ENCODE measurements at places on chromosomes 7 and 10.
A peak's percentile ranks its signal among the peaks of the same experiment; 100 is the strongest.

DNA sequence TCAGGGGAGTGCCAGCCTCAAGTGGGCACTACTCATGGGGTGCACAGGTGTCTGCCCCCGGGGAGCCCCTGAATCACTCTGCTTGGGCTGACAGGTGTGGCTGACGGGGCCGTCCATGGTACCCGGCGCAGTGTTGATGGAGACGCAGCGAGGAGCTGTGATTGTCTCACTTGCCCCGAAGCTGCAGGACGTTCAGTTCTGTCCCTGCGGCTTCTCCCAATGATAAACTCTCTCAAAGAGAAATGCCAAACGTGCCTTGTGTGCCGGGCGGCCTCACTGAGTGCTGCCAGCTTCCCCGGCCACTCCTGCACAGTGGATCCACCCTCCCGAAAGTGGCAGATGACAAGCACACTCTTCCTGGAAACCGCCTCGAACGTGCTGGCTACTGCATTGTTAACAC, 203.2 kb downstream of the DNAJB6 start:
- DNase-seq: no peak

DNA sequence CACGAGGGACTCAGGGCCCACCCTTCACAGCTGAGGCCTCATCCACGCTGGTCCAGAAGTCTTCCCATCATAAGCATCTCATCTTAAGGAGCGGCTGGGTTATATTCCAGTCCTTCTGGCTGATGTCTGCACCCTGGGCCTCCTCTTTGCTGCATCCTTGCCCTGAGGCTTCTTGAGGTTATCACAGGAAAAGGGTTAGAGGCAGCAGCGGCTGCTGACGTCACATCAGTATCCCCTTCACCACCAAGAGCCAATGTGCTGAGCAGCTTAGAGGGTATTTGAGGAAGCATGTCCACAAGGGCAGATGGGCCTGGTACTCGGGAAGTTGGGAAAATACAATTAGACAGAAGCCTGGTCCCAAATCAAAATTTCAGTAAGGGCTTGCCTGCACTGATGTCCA, 125.1 kb downstream of the PLXNA4 start:
- DNase-seq: peak; percentile 60

DNA sequence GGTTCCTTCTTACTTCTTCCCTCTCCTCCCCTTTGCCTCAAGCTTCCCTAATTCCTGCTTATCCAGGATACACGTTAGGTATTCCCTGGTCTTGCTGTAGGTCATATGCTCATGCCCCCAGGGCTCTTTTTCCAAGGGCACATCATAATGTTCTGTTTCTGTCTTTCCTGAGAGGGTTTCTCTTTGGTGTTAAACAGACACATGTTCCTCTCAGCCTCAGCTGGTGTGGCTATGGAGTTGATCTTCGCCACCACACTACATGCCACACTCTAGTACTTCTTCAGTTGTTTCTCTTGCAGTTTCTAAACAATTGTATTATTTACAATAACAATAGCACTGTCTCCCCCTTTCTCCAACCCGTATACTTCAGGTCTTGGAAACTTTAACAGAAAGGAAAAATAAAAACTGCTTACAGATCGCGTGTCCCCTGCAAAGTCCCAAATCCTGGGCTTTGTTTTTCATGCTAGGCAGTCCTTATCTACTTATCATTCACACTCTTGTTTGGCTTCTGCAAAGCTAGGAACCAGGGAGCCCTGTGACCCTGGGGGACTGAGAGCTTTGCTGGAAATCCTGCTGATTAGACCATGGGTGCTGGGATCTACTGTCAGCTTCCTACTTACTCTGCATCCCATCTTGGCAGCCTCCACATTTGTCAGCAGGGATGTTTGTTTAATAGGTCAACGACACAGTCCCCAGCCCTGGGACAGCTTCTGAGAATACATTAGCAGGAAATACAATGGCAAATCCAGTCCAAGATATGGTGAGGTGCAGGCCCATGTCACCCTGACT, 193.9 kb upstream of the BMPER start:
- DNase-seq: no peak

GRCh38 chr7:158111049-158111751, 476.4 kb downstream of the PTPRN2 start:
- DNase-seq: no peak

GRCh38 chr7:149291036-149291780, 29.2 kb downstream of the ZNF783 start:
- no peak for DNase-seq

- DNase-seq: peak; percentile 43
These were observed 19.4 kb downstream of the ZMIZ2 start for GRCh38 chr7:44767912-44768627.

DNA sequence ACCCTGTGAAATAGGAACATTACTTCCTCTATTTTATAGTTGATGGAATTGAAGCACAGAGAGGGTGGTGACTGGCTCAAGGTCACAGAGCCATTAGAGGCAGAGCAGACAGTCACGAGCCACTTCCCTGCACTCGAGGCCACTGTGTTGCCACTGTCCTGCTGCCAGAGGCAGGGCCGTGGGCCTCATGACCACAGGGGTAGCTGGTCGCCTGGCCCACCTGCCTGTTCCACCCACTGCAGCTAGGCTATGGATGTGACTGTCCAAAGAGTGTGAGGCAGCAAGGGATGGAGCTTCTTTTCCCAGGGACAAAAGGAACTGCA, 38.2 kb downstream of the RPS24 start:
- DNase-seq: no peak

DNA sequence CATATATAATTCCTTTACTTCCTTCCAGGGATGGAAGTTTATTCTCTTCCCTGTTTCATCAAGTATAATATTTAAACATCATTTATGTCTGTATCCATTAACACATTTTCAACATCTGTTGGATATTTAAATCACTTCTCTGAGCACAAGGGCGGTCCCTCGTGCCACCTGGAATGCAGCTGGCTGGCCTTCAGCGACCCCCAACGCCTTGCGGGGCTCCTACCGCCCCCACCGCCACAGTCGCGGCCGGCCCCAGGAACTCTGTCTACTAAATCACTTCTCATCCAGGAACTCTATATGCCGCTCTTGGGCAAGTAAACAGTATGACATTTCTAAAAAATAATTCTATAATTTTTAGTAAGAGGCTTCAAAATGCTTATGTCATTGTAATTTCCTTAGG, 221.1 kb upstream of the PTN start:
- no peak for DNase-seq
